ENCODE measurements at places on chromosomes 4 and X.

DNA sequence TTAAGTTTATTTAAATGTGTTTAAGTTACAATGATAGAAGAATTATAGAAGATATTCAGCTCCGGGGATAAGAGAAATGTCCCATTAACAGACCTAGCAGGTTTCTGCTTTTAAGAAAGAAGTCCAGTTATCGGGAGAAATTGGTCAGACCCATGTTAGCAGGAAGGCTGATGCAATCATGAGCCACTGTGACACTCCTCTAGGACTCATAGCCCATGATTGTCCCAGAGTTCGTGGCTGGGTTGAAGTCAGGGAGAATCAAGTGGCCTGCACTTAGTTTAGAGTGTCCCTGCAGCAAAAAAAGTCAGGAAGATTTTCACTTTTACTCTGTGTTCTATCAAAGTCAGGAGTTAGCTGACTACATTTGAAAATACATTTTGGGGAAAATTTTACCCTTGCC lies 72.0 kb downstream of the TMEM144 start:
- no peak for DNase-seq

- no peak for DNase-seq
Measured at GRCh38 chrX:32525234-32525633, 686.1 kb downstream of the DMD start.

GRCh38 chr4:87240341-87240740 lies 19.9 kb upstream of the KLHL8 start:
- no peak for DNase-seq

DNA sequence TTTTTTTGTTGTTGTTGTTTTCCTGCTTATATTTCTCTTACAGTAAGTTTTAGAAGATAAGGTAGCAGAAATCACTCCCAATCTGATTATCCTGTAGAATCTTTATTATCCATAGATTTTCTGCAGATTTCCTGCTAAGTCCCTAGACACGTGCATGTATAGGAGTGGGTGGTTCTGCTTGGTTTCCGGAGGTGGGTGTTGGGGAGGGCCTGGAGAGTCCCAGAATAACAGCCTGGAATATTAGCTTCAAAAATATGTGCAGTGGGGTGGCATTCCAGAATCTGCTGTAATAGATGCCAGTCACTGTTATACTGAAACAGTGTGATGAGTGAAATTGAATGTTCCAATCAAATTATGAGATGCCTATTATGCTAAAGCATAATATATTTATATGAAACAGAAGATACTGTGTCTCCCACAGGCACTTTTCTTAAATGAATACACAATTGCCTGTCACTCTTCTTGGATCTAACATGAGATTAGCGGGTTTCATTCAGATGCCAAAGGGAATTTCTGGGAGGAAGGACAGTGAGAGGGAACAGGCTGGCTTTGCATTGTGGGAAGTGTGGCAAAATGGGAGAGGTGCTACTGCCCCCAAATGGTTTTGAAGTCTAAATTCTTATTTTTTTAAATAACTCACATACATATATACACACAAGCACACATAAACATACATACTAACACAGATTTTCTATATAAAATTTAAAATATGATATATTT lies 37.6 kb downstream of the C4orf50 start:
- no peak for DNase-seq

DNA sequence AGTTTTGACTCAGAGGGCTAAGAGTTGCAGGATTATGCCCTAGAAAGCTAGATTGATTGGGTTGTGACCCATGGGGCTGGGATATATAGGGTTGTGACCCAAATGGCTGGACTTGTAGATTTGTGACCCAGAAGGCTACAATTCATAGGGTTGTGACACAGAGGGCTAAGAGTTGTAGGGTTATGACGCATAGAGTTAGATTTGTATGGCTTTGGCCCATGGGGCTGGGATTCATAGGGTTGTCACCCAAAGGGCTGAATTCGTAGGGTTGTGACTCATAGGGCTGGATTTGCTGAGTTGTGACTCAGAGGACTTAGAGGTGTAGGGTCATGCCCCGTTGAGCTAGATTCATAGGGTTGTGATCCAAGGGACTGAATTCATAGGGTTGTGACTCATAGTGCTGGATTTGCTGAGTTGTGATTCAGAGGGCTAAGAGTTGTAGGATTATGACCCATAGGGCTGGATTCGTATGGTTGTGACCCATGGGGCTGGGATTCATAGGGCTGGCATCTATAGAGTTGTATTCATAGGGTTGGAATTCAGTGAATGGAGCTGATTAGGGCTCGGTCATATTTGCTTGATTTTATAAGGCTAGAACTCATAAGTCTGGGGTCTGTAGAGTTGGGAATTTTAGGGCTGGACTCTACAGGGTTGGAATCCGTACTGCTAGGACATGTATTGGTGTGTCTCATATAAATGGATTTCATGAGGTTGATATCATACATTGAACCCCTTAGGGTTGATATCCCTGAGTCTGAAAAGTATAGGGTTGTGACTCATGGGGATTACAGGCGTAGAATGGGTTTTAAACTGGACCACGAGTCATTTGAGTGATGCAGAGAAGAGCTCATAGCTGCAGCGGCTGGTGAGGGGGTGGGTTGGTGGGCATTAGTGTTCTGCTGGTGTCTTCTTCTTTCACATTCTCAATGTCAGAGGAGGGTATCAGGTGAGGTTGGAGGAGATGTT lies 125.7 kb downstream of the CRLF2 start:
- no peak for DNase-seq

GRCh38 chrX:42751573-42751972 lies 26.4 kb downstream of the PPP1R2C start:
- DNase-seq = no peak

DNA sequence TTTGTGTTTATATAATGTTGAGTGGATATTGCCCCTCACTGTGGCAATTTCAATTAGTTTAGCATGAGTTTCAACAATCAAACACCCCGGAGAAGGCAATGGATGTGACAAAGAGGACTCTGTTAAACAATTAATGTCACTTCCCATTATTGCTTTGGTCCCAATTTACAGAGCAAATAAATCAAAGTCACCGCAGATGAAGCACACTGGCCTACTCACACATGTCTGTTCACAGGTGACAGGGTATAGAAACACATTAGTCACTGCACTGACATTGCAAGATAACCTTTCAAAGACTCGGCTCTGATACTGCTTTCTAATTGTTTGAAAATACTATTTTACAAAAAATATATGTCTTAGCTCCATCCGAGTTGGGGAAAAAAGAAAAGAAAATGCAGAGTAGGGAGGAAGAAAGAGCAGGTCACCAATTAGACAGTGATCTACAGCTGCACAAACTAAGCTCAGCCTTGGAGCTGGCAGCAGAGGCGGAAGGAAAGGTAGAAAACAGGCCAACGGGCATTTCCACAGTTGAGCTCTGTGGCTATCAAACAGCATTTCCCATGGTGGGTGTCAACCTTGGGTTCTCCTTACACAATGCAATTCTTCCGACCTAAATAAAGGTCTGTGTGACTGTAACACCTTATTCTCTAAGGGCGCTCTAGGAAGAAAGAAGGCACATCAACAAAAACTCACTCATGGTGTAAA lies 53.9 kb downstream of the PPARGC1A start:
- DNase-seq = no peak

- no peak for DNase-seq
Measured at GRCh38 chr4:16027626-16028025, 56.2 kb downstream of the PROM1 start.

GRCh38 chrX:152520653-152521052 lies 69.5 kb upstream of the GABRA3 start:
- DNase-seq = no peak

DNA sequence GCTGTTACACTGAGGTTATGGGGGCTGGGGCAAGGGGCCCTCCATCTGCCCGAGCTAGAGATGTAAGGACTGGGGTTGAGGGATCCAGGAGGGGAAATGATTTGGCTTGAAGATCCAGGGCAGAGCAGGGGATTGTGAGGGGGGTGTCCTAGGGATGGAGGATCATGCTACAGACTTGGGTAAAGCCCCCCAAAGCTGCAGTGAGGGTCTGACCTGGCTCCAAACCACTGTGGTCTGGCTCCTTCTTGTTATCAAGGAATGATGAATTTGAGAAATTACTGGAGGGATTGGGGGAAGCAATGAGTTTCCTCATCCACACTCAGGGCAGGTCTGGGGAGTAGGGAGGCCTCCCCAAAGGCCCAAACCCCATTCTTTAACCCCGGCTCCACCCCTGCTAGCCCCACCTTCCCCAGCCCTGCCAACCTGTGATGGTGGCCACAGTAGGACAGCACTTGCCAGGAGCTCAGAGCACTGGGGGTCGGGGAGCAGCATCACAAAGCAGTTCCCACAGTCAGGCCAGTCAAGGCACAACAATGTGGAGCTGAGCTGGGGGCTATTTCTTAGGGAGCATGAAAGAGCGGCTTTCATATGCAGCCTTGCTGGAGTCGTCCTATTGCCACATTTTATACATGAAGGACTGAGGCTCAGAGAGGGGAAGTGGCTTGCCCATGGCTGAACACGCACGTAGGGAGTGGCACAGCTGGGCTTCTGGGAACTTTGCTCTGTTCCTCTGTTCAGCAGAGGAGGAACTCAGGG lies 165.5 kb downstream of the EFNB1 start:
- DNase-seq = no peak

- DNase-seq = no peak
Measured at GRCh38 chr4:178415925-178416324, 973.7 kb upstream of the AGA start.

DNA sequence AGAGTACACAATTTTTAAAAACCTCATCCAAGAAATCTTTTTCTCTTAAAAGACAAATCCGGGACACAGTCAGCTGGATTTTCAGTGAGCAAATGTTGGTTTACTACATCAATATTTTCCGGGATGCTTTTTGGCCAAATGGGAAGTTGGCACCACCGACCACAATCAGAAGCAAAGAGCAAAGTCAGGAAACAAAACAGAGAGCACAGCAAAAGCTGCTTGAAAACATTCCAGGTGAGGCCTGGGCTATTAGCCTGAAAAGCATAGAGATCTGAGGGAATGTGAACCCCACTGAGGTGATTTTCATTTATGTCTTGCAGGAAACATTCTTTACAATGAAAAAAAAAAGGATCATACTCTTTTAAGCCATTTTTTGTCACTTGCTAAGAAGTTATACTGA lies 33.9 kb downstream of the LRP2BP start:
- DNase-seq = no peak

- DNase-seq = peak; percentile 4
Measured at GRCh38 chrX:36431819-36432218, 512.3 kb downstream of the CFAP47 start.

GRCh38 chr4:119655111-119655837 lies 26.7 kb upstream of the PDE5A start:
- DNase-seq = no peak

DNA sequence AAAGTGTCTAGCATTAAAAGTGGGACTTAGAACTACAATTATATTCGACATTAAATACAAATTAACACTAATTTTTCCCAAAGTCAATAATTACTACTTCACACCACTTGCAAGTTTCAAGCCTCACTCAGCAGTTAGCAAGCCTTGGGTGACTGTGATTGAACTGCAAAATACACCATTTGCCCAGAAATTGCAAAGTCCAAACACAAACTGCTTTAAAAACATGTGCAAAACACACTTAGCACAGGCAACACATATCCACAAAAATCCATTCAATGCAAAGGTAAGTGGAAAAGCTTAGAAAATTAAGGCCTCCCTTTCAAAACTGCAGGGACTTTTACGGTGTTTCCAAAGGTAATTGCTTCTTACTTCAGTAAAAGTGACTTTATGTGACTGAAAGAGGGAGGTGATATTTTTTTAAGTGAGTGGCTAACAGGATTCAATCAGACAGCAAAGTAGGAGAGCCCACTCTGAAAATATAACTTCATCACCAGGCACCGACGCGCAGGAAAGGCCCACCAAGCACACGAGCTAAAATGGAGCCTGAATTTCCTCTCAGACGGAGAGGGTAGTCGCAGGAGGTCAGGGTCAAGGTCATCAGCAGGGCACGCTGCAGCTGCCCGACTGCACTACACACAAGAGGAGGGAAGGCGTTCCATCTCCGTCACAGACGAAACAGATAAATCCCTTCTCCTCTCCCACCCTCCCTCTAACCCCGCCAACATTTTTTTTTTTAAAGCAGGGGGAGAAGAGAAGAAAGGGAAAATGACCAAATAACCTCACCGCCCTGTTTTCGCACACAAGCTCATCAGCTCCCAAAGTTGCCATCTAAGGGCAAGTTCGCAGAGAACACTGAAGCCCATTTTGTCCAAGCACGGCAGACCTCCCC lies 3.1 kb downstream of the ZNF827 start:
- peak; percentile 3 for DNase-seq

- no peak for DNase-seq
Measured at GRCh38 chrX:130196466-130196865, 24.7 kb downstream of the RAB33A start.

DNA sequence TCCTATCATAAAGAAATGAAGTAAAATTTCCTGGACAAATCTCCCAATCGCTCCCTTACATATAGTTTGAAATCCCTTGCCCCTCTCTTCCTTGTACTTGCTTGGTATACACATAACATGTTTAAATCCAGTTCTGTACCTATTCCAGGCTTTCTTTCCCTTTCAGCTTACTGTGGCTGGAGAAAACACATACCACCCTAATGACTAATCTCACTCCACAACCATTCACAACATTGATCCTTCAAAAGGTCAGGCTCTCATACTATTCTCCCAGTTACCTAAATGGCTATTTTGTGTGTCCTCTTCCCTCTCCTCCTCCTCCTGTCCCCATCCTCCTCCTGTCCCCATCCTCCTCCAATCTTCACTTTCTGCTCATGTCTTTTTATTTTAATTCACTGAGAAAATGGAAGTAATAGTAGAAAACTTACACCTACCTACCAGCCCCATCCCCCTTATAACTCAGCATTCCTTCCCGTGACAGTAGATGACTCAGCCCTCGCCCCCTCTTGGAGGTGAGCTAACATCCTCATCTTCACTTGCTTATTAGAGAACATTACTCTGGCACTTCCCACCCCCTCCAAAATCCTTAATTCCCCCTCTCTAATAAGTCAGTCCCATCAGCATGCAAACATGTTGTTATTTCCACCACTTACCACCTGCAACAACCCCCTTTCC lies 77.5 kb downstream of the IL15 start:
- DNase-seq = no peak

DNA sequence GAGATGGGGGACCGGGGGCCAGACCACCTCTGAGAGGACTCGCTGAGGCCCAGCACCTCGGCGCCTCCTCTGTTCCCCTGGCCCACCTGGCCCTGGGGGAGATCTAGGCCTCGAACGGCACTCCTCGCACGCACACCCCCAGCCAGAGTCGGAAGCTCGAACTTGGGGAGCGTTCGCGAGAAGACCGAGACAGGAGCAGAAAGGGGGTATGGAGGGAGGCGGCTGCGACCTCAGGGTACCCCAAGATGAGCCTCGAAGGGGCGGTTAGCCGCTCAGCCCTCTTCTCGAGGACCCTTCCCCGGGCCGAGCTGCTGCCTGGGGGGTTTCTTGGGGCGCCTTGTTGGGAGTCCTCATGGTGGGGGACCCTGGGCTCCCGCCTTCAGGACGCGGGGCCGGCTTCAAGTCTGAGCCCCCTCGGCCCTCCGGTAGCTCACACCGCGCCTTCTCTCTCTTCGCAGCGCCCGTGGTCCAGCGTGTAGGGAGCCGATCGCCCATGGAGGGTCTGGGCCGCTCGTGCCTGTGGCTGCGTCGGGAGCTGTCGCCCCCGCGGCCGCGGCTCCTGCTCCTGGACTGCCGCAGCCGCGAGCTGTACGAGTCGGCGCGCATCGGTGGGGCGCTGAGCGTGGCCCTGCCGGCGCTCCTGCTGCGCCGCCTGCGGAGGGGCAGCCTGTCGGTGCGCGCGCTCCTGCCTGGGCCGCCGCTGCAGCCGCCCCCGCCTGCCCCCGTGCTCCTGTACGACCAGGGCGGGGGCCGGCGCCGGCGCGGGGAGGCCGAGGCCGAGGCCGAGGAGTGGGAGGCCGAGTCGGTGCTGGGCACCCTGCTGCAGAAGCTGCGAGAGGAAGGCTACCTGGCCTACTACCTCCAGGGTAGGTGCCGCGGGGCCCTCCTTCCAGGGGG lies 706 bp downstream of the DUSP9 start:
- no peak for DNase-seq
